ENCODE measurements at places on chromosomes 13 and 19.

GRCh38 chr19:41001243-41001971 is 10.3 kb downstream of the CYP2B6 start:
- no peak for DNase-seq

- DNase-seq = no peak
These were observed 112.6 kb upstream of the DACH1 start for GRCh38 chr13:71979616-71980015.

GRCh38 chr13:55566779-55567178 is 1573.9 kb upstream of the PRR20A start:
- DNase-seq = no peak

GRCh38 chr13:111114362-111115060 is 599 bp upstream of the ARHGEF7 start:
- DNase-seq = peak; percentile 27

DNA sequence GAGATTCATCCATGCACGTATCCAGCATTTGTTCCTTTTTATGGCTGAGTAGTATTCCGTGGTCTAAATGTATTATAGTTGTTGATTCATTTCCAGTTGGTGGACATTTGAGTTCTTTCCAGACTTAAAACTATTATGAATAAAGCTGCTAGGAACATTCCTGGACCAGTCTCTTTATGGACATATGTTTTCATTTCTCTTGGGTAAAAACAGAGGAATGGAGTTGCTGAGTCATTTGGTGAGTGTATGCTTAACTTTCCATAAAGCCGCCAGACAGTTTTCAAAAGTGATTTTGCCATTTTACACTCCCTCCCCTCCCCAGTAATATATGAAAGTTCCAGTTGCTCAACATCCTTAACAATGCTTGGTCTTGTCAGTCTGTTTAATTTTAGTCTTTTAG is 116.4 kb downstream of the TSHZ3 start:
- peak; percentile 98 for DNase-seq

- DNase-seq = peak; percentile 47
These were observed 21.6 kb downstream of the SGCG start for GRCh38 chr13:23202383-23202782.

Data from fibroblast of skin of right biceps (primary cell).